ENCODE measurements at places on chromosomes 6 and 20. TPM values are rescaled to one million over a fixed set of nuclear protein-coding genes. Genes with fewer than 3 reads are reported as not detected.

OXT gene
- not detected for total RNA-seq

STX11 gene
- total RNA-seq = 0.08 TPM

DNA sequence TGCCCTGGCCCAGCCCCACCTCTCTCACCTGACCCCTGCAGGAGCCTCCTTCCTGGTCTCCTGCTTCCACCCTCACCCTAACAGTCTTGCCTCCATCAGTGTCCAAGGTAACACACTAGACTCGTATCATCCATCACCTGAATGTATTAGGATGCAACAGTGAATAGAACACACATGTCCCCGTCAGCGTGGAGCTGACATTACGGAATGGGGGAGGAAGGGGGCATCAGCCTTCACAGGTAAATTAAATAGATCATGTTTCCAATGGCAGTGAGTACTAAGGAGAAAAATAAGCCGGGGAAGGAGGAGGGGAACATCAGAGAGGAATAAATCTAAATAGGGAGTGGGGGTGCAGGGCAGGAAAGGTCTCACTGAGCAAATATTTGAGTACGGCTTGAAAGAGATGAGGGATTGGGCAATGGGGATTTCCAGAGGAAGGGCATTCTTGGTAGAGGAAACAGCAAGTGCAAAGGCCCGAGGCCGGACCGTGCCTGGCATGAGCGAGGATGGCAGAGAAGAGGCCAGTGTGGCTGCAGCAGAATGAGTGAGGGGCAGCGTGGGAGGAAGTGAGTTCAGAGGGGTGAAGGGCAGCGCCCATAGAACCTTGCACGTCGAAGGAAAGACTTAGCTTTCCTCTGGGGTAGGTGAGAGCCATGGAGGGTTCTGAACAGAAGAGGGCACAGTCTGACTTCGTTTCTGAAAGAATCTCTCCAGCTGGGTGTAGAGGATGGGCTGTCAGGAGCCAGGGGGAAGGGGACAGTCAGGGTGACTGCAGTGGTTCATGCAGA, 110.1 kb upstream of the PTPN1 start:
- no peak for DNase-seq

- DNase-seq = peak; percentile 94
Measured at GRCh38 chr6:41735427-41736185, at the start of gene TFEB. Gene TFEB (minus strand): TSS chr6:41735608. CDS start chr6:41691213, 44,395 bp downstream.

DNA sequence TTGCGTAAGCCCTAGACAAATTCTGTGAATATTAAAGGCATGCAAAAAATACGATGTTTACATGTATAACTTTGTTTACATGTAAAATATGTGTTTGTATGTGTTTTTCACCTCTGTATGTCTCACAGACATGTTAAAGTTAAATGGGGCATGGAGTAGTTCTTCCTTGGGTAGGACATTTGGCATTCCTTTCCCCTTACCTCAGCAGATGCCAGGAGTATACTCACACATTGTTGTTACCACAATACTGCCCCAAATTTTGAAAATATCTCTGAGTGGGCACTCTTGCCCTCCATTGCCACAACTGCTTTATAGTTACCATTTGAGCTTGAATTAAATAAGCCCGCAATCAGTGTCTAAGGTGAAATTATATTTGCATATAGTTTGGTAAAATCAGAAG, 147.5 kb downstream of the MYO6 start:
- no peak for DNase-seq

GRCh38 chr6:167351656-167352345, 26.9 kb downstream of the TTLL2 start:
- no peak for DNase-seq

OR2J3 gene
- total RNA-seq = 0.35 TPM

PRSS35 gene
- 2.1 TPM for total RNA-seq

OR12D3 gene
- not detected for total RNA-seq

GRCh38 chr6:15255909-15256395, 10.1 kb downstream of the JARID2 start:
- no peak for DNase-seq

ZBP1 gene
- total RNA-seq = not detected

C6orf58 gene
- total RNA-seq = not detected

DNA sequence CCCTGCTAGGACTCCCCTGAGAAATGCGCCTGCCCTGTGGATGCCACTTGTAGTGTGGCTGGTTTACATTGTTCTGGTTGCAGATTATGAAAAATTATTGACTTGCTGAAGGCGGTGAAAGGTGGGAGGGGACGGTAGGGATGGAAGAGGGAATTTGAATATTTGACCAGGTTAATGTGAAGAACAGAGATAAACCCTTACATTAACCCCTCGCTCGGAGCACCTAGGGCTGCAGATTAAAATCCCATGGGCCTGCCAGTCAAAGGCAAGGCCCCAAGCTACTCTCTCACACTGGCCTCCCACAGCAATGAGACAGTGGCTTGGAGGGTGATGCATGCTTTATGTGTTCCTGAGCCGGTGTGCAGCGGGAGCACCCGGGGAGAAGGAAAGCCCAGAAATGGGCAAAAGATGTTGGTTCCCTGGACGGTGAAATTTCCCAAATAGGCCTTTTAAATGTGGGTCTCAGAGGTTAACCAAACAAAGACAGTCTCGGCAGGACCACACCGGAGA, 2.5 kb downstream of the FOXF2 start:
- no peak for DNase-seq

PPIL6 gene
- total RNA-seq = 1.5 TPM

DNA sequence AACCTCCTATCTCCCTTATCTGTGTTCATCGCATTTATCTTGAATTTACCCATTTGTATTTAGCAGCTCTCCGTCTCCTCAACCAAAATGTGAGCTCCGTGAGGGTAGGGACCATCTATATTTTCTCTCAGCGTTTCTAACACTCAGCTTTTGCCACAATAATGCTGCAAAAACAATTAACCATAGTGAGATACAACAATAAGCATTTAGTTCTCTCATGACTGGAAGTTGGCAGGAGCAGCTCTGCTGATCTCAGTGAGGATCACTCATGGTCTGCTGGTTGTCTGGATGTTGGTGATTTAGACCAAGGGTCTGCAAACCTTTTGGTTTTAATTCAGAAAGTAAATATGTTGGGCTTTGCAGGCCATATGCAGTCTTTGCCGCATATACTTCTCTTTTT, 394.8 kb upstream of the RNF217 start:
- no peak for DNase-seq

GRCh38 chr20:32497589-32498224, 87.4 kb downstream of the NOL4L start:
- DNase-seq = peak; percentile 53

DNA sequence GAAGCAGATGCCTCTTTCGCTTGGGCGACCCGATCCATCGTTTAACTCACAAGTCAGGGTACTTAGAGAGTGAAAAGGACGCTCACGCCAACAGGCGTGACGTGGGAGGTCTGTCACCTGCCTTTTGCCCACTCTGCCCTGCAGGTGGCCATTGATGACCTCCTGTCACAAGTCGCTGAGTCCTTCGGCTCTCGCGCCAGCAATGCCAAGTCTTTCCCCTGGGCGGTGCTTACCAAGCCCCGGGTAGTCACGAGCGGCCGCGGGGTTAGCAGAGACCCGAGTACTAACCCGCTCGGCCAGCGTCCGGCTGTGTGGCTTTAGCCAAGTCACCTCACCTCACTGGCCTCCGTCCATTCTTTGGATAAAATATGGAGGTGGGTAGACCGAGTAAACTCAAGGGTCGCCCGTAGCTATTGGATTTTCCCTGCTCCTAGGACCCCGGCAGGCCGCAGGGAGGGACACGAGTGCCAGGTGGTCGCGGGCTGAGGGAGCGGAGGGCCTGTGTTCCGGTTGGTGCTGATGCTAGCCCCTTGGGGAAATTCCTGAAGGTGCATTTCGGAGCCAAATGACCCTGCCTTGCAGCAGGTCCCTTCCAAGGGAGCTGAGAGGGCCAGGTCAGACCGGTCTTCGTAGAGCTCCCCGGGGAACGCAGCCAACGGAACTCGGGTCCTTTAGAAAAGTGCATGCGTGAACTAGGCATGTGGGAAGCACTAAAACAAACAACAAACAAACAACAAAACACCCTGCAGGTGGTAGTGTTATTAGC, 668 bp downstream of the PKIB start:
- peak; percentile 81 for DNase-seq

DNA sequence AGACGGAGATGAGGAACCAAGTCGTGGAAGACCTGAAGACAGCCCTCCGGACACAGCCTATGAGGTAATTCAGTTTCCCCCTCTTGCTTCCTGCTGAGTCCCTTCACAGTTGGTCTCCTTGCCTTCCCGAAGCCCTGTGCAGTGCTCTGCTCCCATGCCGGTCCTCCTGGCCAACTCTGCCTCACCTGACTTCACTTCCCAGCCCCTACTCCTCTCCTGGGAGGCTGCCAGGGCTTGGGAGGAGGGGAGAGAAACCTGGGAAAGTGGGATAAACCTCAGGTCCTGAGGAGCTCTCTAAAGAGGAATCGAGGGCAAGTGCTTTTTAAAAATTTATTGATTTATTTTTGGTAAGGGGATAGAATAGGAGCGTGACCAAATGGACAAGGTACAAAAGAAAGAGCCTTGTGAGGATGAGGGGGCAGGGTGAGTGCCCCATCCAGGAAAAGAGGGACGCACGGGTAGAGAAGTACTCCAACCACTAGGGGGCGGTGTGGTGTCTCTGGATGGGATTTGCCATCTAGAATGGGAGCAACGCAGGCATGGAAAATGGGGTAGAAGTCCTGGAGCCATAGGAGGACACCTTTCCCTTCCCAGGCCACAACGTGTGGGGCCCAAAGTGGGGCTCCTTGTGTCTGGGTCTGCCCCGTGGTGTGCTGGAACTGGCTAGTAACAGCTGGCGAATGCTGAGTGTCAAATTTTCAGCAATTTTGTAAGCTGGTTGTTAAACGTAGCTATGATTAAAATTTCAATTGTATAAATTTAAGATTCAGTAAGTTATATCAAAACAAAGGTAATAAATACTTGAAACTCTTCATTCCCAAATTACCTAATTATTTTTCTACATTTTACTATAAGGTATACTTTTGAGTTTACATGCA, 69.0 kb downstream of the MOCS1 start:
- peak; percentile 97 for DNase-seq
